A673 (cell line): ENCODE measurements at places on chromosomes 5 and 9.

GRCh38 chr5:178439493-178440180, 150.6 kb downstream of the COL23A1 start:
- DNase-seq = no peak
- H3K27ac ChIP-seq = no peak overlapping the region
- no peaks in the 10 kb centered on the region for H3K36me3 ChIP-seq
- peaks cover 19% of the 10 kb centered on the region for H3K4me1 ChIP-seq
- H3K27me3 ChIP-seq = no peaks in the 10 kb centered on the region

- no peaks in the 10 kb centered on the region for H3K36me3 ChIP-seq
- H3K27me3 ChIP-seq = no peaks in the 10 kb centered on the region
- H3K4me3 ChIP-seq = no peak overlapping the region
- no peak overlapping the region for H3K27ac ChIP-seq
- DNase-seq = no peak
Measured at GRCh38 chr9:88219601-88220000, 81.3 kb upstream of the SPATA31C2 start.

DNA sequence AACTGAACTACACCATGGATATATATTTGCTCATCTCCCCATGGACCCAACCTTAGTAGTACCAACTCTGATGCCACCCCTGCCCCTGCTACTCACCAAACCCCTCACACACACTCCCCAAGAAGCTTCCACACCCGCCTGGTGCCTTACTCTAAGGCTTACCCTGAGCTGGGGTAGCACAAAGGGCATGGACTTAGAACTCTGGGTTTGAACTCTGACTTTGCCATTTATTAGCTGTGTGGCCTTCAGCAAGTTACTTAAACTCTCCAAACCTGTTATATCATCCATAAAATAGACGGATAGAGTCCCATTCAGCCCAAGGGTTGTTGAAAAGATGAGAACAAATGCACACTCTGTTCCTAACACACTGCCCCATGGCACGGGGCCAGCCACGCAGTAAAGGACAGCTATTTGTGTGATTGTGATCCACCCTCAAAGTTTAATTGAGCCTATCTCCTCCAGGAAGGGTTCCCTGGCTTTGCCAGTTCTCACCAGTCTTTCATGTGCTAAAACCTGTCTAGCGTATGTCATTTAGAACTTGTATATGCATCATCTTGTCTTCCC, 111.0 kb downstream of the KLHL3 start:
- H3K36me3 ChIP-seq = no peaks in the 10 kb centered on the region
- no peak overlapping the region for H3K4me3 ChIP-seq
- DNase-seq = no peak
- no peaks in the 10 kb centered on the region for H3K27me3 ChIP-seq

DNA sequence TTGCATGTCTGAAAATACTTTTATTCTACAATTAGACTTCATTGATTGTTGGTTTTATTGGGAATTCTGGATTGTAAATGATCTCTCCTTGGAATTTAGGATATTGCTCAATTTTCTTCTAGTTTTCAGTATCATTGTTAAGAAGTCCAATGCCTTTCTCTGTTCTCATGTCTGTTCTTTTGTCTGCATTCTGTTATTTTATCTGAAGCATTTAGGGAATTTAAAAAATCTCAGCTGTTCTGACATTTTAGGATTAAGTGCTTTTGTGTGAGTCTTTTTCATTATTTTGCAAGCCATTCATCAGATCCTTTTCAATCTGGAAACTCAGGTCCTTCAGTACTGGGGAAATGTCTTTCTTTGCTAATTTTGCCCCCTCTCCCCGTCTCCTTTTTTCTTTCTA, 4.4 kb upstream of the FER start:
- no peak overlapping the region for H3K4me3 ChIP-seq
- H3K27me3 ChIP-seq = no peaks in the 10 kb centered on the region
- no peaks in the 10 kb centered on the region for H3K4me1 ChIP-seq
- H3K36me3 ChIP-seq = no peaks in the 10 kb centered on the region

GRCh38 chr9:86644675-86645034, 290.4 kb upstream of the TUT7 start:
- H3K27ac ChIP-seq = peak overlapping the region; percentile 97
- peaks cover 87% of the 10 kb centered on the region for H3K4me1 ChIP-seq
- H3K4me3 ChIP-seq = no peak overlapping the region
- H3K27me3 ChIP-seq = no peaks in the 10 kb centered on the region
- H3K36me3 ChIP-seq = no peaks in the 10 kb centered on the region
